ENCODE measurements at places on chromosomes 16 and 17.

DNA sequence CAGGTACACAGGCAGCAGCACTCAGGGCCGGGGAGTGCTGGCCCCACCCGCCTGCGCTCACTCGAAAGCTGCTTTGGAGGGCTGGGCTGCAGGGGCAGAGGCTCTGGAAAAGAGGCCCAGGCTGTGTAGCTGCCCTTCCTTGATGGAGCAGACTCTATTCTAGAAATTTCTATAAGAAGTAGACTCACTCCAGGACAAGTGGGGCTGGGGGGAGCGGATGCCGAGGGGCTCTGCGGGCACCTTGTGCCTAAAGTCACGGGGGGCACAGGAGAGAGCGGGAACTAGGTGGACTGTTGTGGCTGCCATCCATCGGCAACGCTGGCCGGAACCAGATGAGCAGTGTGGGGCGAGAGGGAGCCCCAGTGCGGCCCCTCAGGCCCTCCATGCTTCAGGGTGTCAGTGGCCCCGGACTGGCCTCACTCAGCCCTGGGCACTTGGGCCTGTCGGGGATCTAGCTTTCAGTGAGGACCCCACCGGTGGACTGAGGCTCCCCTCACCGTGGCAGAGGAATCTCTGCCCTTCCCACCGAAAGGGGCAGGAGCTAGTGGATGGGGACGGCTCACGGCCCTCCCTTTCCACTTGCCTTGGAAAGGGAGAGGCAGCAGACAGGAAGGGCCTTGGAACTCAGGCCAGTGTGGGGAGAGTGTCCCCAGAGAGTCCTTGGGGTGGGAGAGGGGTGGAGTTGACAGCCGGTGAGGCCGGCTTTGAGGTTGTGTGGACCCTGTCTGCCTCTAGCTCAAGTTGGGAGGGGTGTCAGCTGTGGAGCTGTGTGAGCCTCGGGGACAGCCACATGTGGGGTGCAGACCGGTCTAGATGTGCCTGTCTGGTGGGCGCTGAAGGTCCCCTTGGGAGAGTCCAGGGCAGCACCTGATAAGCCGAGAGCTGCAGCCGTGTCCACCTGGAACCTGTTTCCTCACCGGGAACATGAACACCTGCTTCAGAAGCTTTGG lies 16.6 kb downstream of the ENDOV start:
- DNase-seq, result no peak

- no peak for DNase-seq
Measured at GRCh38 chr17:50311112-50311460, 34.8 kb upstream of the XYLT2 start.

DNA sequence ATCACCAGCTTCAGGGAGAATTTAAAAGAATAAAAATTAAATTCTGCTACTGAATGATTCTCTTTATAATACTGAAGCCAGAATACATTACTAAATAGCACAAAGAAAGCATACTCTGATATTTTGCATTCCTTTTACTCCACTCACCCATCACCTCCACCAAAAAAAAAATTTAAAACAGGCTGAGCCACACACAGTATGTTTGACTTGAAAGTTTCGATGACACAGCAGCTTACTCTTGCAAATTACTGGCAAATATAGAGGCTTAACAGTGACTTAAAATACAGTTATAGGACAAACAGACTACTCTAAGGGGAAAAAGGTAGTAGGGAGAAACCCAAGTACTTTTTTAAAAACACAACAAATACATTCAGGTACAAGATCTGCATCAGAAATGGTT lies 39.2 kb downstream of the GPATCH8 start:
- DNase-seq, result no peak

- peak; percentile 74 for DNase-seq
Measured at GRCh38 chr16:29977063-29977825, 3.6 kb downstream of the TAOK2 start.

DNA sequence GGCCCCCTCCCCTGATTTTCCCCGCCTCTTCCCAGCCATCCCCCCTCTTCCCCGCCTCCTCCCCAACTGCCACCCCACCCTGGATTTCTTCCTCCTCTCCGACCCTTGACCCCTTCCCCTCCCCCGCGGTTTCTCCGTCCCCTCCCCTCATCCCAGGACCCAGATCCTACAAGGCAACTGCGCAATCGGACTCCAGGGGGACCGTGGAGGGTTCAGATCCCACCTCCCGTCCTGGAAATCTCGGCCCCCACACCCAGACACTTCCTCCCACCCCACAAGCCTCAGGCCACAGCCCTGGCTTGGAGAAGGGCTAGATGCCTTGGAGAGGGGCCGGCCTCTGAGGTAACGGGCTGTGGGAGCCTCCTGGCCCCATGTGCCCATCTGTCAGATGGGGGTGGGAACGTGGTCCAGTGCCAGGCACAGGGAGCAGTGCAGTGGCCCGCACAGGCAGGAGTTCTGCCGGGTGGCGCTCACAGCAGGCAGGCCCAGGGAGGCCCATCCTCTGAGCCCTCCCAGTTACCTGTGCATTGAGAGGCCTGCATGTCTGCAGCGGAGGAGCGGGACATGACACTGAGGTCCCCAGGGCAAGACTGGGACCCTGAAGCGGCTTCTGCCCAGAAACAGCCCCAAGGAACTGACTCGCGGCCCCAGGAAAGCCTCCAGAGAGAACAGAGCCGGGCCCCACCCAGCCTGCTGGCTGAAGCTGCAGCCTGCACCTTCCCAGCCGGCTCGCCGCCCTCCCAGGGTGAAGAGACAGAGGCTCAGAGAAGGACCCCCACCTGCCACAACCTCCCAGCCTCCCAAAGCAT lies 16.7 kb downstream of the ZNF423 start:
- no peak for DNase-seq

DNA sequence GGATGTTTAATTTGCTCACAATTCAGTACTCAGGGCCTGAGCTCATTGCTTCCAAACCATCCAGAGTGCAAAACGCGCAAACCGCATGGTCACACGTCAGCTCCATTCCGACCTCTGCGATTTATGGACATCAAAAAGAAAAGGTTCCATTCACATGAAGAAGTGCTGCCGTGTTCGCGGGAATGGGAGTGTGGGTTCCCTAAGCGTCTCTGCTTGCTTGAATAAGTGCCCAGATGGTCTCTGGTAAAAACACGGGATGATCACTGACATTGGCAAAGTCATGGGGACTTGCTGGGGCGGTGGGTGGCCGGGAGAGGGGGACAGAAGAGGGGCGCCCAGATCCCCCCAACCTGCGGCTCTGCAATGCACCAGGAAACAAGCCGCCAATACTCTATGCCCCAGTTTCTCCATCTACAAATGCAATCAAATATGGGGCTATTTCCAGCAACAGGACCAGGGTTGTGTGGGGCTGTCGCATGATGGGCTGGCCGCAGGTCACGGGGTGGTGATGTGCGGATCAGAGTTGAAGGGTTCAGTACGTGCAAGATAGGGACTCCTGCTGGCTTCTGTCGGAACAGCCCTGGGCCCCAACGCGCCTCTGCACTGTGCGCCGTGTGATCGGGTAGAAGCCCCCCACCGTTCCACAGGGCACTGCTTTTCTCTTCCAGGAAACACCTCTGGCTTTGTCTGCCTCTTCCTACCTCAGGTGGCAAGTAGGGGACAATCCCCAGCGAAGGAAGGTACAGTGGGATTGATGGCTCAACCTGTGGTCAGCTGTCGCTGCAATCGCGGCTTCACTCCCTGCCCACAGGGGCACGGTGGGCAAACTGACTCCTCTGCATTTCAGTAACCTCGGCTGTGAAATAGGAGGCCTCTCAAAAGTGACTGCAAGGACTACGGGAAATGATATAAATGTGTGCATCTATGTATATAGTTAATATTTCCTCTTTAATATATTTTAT lies 11.2 kb downstream of the FOXF1 start:
- no peak for DNase-seq

GRCh38 chr17:28472871-28473497 lies 460 bp upstream of the SLC13A2 start:
- DNase-seq, result no peak

DNA sequence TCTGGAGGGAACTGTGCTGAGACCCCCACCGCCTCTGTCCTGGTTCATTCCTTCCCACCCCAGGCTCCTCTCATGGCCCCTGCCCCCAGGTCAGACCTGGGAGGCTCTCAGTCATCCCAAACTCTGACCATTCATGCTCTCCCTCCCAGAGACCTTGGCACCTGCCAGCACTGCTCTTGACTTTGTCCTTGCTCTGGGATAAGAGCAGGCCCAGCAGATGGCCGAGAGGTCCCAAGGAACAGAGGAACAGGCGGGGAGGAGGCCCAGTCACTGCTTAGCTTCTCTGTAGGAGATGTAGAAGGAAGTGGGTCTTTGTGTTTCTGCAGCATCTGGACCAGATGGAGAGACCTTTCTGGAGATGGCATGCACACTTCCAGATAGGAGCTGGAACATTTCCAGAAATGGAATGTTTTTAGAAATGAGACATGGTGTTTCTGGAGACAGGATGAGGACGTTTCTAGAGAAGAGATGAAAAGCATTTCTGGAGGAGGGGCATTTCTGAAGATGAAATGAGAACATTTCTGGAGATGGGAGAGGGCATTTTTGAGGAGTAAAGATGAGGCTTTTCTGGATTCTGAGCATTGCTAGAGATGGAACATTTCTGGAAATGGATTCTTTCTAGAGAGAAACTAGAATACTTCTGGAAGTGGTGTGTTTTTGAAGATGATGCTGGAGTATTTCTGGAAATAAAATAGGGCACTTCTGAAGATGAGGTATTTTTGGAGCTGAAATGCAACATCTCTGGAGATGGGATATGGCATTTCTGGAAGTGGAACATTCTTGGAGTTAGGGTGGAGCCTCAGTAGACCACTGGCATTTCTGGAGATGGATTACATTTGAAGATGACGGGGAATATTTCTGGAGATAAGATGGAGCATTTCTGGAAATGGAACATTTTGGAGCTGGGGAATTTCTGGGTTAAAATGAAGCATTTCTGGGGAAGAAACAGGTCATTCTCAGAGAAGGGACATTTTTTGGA lies 55.2 kb downstream of the RAI1 start:
- no peak for DNase-seq

- DNase-seq, result no peak
Measured at GRCh38 chr16:88316941-88317612, 65.7 kb upstream of the ZNF469 start.

DNA sequence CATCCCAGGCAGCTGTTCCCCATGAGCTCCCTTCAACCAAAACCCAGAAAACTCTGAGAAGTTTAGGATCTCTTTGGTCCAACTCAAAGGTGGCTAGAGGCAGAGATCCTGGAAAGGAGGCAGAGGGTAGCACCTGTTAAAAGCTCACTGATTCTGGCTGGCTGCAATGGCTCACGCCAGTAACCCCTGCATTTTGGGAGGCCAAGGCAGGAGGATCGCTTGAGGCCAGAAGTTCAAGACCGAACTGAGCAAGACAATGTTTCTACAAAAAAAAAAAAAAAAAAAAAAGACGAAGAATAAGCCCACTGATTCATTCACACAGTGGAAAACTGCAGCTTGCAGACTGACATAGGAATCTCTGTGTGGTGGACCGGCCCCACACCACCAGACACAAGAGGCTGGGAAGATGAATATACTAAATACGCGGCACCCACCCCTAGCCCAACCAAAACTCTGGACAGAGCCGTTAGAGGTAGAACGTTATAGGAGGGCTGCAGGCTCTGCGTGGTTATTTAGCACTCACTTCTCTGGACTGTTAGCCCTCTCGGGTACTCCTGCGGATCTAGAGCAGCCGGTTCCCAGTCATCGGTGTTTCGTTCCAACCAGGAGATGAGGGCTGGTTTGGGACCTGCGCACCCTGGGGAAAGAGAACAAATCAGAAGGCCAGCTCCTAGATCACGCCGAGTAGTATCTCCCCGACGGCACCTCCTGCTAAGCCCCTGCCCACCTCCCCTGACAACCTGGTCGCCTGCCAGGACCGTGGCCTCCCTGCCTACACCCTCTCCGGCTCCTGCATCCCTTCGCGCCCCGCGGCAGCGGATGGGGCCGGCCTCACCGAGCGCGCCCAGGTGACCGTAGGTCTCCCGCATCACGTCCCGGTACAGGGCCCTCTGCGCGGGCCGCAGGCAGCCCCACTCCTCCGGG lies 925 bp downstream of the ZNF689 start:
- peak; percentile 55 for DNase-seq

- DNase-seq, result no peak
Measured at GRCh38 chr16:17211797-17212196, 259.0 kb downstream of the XYLT1 start.

- no peak for DNase-seq
Measured at GRCh38 chr16:15035163-15035729, 20.6 kb downstream of the NTAN1 start.

GRCh38 chr17:67779098-67779672 lies 46.1 kb upstream of the BPTF start:
- peak; percentile 79 for DNase-seq

DNA sequence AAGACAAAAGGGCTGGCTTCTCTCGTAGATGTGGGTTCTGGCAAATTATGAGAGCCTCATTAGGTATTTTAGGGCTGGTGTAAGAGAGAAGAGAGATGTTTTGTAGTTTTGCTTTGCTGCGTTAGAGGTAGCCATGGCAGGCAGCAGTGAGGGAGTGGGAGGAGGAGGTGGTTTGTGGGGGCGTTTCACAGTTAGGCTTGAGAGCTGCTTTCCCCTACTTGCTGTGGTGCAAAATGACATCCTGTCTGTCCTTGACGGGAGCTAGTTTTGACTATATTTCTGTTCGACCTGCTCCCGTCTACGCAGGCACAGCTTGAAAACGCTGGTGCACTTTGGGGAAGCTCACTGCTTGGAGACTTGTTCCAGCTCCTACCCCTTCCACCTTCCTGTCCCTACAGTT lies 75.5 kb downstream of the SLC5A11 start:
- DNase-seq, result no peak

GRCh38 chr16:70402916-70403659 lies 35.8 kb downstream of the ST3GAL2 start:
- no peak for DNase-seq

GRCh38 chr16:26263406-26263805 lies 571.6 kb downstream of the HS3ST4 start:
- no peak for DNase-seq

- DNase-seq, result no peak
Measured at GRCh38 chr17:17635126-17635525, 43.6 kb upstream of the PEMT start.

DNA sequence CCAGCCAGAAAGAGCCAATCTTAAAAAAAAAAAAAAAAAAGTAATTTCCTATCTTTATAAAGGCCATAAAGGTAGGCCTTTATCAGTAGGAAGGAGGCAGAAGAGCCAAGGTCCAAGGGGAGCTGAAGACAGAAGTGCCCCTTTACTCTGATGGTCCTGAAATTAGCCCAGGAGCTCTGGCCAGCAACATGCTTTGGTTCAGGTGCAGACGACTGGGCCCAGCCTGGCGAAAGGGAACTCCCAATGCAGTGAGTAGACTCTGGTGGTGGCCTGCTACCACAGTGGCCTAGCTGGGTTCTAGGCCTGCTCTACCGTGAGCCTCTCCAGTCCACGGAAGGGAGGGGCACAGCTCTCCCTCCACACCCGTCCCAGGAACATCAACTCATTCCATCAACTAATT lies 23.1 kb upstream of the MEIOB start:
- DNase-seq, result no peak

GRCh38 chr17:43766413-43767052 lies 7.9 kb upstream of the SOST start:
- DNase-seq, result peak; percentile 72

DNA sequence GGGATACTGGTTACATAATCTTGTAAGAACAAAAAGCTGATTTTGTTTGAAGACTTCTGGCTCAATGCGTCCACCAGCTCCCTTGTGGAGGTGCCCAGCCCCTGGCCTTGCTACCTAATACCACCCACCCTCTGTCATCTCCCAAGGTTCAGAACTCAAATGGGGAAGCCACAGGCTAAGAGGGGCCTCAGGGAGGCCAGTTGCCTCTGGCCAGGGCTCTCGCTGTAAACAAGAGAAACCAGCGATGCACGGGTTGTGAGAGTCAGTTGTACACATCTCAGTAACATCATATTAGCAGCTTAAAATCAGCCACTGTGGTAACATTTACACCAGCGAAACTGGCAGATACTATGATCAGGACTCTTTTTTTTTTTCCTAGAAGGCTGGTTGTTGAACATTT lies 6.0 kb downstream of the TEKT5 start:
- DNase-seq, result no peak
